ENCODE measurements at places on chromosomes 13 and 19.

GRCh38 chr19:48817585-48818124 is 6.8 kb upstream of the BCAT2 start:
- no peak for DNase-seq

DNA sequence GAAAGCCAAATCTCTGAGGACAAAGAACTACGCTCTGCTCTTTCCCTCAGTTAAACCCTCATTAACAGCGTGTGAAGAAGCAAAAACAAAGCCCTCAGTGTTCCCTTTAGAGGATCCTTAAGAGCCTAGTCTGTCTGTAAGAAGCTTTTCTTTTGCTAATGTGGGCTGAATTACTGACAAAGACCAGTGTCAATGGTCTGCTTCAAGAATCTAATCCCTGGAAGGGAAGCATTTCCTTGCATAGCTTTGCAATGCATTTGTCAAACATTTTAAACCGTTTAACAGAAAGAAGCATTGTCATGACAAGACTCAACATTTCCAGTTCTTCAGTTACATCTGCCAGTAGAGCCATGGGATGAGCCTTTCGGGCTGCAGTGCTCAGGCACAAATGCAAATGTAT is 64.9 kb downstream of the EDNRB start:
- no peak for DNase-seq

DNA sequence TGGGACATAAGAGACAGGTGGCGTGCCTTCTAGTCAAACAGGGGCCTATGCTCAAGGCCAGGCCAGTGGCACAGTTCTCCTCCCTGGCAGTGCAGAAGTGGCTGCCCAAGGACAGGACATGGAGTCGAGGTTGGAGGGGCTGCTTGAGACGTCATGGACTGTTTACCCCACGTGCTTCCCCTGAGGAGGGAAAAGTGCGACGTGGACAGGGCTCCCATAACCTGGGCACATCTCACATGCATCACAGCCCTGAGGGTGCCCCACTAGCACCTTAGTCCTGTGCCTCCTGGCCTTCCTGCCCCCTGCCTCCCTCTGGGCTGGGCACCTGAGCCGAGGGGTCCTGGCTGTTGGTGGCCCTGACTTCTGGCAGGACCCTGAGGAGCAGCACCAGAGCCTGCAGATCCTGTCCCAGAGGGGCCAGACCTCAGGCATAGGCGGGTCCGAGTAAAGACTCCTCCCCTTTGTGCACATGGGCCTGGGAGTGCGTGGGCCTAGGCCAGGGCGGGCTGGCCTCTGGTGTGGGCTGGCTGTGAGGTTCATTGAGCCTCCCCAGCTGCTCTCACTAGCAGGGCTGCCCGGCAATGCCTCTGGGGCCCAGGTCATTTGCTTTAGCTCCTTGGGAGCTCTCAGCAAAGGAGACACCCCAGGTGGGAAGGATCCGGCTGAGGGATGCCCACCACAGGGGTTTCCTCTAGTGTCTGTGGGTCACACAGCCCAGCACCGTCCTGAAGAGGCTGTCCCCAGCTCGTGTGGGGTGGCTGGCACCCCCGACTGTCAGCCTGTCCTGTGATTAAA is 65.7 kb downstream of the CEBPG start:
- no peak for DNase-seq

DNA sequence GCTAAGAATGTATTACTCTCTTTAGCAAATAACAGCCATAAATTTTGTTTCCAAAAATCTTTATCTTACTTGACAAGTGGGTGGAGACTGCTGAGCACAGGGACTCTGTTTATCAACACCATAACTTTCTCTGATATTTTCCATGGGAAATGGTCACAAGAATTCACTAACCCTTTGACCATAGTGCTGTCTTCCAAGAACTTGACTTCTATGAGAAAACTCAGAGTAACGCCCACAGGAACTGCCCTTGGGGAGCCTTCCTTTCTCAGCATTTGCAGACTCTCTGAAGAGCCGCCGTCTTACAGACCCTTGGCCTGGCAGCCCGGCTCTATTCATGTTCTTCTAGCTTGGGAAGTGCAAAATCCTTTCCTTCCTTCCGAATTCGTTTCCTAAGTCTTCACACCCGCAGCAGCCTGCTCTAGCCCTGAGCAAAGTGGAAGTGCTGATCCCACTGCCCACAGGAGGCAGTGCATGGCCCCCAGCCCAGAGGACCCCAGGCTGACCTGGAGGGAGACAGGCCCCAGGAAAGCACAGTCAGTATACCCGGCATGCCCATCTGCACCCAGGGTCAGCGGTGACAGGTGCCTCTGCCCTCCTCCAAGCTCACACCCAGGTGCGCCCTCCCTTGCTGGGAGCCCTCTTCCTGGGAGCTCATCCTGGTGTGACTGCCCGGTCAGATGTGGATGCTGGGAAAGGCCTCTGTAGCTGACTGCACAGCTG is 10.2 kb downstream of the GAS6 start:
- no peak for DNase-seq

GRCh38 chr13:33174491-33174890 is 111.1 kb downstream of the STARD13 start:
- DNase-seq = no peak

- DNase-seq = no peak
These were observed 17.6 kb downstream of the ZNF791 start for GRCh38 chr19:12628040-12629022.

Data from right renal pelvis (tissue), 4 donors.